ENCODE measurements at places on chromosomes 4 and X.

GRCh38 chrX:7149411-7149810 lies 1.5 kb upstream of the PUDP start:
- no peak for DNase-seq
- H3K4me1 ChIP-seq: no peaks in the 10 kb centered on the region
- H3K4me3 ChIP-seq: no peak overlapping the region
- H3K36me3 ChIP-seq: no peaks in the 10 kb centered on the region

DNA sequence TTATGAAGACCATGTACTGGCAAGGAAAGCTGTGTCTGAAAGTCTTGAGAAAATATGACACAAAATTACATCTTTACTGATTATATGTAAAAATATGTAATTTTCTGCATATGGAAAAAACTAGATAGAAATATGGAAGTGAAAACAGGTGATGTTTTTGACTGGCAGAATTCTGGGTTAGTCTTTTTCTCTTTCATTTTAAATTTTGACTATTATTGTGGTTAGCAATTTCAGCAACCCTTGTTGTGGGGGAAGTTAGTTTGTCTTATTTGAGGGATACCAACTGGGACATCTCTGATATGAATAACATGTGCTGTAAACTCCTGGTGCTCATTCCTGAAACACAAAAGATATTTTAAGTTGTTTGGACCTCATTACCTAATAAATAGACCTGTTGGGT lies 49.9 kb upstream of the CPEB2 start:
- H3K36me3 ChIP-seq: peaks cover 3% of the 10 kb centered on the region
- H3K4me1 ChIP-seq: no peaks in the 10 kb centered on the region
- DNase-seq: no peak
- H3K27me3 ChIP-seq: no peaks in the 10 kb centered on the region

DNA sequence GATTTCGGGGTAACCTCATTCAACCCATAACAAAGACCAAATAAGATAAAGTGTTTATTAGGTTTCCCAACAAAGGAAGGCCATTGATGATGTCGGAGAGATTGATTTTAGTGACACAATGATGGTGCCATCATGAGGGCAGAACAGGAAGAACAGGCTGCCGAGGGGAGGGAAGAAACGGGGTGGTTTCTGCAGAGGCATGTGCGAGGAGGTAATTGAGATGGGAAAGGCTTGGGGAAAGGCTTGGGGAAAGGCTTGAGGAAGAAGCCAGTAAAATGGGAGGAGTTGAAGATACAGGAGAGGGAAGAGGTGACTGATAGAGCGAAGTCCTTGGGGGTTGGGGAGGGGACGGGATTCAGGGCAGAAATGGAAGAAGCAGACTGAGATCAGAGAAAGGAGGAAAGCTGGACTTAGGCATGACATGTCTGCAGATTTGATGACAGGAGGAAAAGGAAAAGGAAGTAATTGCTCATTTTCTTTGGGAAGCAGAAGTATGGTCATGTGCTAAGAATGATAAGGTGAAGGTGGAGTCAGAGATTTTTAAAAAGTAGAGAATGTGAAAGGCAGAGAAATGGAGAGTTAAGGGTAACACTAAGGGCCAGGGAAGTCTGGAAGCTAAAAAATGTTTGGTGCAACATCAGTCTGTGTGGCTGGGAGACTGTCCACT lies 6.0 kb downstream of the HPSE start:
- no peaks in the 10 kb centered on the region for H3K36me3 ChIP-seq
- H3K27ac ChIP-seq: no peak overlapping the region
- DNase-seq: no peak
- no peaks in the 10 kb centered on the region for H3K27me3 ChIP-seq

DNA sequence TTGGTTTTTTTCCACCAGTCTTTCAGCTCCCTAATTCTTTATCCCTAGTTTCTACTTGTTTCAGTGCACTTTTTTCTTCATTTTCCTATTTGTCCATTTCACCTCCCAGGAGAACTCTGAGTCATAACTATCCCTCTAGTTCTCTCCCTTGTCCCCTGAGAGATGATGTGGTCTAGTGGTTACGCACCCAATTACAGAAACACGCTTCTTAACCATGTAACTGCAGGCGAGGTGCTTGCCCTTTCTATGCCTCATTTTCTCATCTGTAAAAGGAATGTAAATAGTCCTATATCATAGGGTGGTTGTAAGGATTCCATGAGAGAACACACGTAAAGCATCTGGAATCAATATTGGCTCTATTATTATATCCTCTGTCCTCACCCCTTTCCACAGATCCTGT lies 8.8 kb upstream of the GRPR start:
- H3K36me3 ChIP-seq: no peaks in the 10 kb centered on the region
- H3K4me1 ChIP-seq: no peaks in the 10 kb centered on the region
- peaks cover 33% of the 10 kb centered on the region for H3K27me3 ChIP-seq
- no peak overlapping the region for H3K4me3 ChIP-seq

DNA sequence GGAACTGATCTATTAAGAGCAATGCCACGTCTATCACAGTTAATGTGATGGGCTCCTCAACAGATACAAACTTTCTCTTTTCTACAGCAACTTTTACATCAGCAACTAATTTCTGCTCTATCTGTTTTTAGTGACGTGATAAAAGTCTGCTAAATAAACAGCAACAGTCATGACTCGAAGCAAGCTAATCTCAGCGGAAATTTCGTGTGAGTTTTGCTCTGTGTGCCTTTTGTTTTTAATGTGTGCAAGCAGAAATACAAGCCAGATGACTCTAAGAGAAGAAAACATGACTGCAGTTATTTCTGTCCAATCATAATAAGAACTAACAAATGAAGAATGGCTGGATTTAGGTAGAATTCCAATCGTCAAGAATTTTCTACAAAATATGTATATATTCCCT lies 214.3 kb downstream of the LDB2 start:
- no peaks in the 10 kb centered on the region for H3K27me3 ChIP-seq
- peak overlapping the region; percentile 58 for H3K27ac ChIP-seq
- no peak for DNase-seq
- H3K36me3 ChIP-seq: no peaks in the 10 kb centered on the region

- no peak overlapping the region for H3K27ac ChIP-seq
- H3K36me3 ChIP-seq: no peaks in the 10 kb centered on the region
- no peaks in the 10 kb centered on the region for H3K27me3 ChIP-seq
- no peak overlapping the region for H3K4me3 ChIP-seq
These were observed 46.3 kb upstream of the AFAP1 start for GRCh38 chr4:7985891-7986441.
